ENCODE measurements at places on chromosomes 11 and 22.

DNA sequence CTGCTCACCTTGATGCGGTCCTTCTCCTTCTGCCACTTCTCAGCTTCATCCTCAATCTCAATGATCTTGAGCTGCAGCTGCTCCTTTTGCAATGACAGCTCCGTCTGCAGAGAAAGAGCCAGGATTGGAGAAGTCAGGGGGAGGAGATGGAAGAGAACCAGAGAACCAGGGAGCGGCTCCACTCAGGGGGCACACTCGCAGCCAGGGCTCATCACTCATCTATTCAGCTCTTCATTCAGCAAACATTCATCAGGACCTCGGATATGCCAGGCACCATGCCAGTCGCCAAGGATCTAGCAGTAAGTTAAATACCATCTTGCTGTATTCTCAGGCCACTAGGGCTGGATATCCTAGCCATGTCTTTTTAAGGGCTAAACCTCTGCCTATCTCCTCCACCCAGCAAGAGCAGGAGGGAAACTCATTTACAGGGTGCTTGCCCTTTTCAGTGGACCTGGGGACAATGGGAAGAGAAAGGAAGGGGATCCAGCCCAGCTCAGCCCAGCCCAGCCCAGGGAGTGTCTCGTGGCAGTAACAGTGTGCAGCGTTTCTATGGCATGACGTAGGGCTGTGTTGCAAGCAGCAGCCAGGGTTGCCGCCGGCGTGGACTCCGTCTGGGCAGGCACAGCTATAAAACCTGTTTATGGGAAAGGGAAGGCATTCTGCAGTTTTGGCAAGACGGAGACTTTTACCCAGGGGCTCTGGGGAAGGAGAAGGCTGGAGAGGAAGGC, 9.4 kb downstream of the TRIM29 start:
- DNase-seq, result no peak

GRCh38 chr11:128830290-128831173, 36.6 kb downstream of the KCNJ1 start:
- no peak for DNase-seq

- no peak for DNase-seq
Measured at GRCh38 chr11:36253238-36253637, 36.0 kb downstream of the COMMD9 start.

- no peak for DNase-seq
Measured at GRCh38 chr11:41045266-41045665, 414.2 kb downstream of the LRRC4C start.

DNA sequence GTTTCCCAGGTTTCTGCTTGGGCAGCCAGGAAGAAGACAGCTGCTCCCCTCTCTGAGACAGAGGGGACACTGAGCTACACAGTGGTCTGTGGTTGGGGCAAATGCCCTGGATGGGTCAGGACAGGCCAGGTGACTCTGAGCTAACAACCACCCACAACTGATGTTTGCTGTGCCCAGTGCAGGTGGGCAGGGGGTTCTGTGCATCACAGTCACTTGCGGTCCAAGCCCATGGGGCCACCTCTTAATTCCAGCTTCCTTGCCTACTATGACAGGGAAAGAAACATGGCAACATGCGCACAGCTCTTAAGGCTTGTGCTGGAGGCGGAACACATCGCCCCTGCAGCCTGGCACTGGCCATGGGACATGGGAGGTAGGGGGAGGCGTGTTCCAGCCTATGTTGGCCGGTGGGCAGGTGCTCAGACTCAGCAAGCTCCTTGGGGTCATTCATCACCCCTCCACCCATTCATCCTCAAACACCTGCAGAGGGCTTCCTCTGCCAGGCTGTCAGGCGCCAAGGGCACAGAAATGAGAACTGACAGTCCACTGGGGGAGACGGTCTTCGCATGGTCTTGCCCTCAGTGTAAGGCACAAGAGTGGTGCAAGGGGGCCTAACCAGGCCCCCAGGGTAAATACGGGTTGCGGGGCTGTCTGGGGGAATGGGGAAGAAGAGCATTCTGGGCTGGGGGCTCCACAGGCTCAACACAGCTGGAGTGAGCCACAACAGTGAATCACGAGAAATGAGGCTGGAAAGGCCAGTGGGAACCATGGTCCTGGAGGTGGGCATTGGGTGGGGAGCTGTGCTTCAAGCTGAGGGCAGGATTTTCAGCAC, 55.6 kb downstream of the ARFGAP3 start:
- no peak for DNase-seq

- DNase-seq, result no peak
Measured at GRCh38 chr11:86926975-86927374, 28.2 kb downstream of the FZD4 start.

DNA sequence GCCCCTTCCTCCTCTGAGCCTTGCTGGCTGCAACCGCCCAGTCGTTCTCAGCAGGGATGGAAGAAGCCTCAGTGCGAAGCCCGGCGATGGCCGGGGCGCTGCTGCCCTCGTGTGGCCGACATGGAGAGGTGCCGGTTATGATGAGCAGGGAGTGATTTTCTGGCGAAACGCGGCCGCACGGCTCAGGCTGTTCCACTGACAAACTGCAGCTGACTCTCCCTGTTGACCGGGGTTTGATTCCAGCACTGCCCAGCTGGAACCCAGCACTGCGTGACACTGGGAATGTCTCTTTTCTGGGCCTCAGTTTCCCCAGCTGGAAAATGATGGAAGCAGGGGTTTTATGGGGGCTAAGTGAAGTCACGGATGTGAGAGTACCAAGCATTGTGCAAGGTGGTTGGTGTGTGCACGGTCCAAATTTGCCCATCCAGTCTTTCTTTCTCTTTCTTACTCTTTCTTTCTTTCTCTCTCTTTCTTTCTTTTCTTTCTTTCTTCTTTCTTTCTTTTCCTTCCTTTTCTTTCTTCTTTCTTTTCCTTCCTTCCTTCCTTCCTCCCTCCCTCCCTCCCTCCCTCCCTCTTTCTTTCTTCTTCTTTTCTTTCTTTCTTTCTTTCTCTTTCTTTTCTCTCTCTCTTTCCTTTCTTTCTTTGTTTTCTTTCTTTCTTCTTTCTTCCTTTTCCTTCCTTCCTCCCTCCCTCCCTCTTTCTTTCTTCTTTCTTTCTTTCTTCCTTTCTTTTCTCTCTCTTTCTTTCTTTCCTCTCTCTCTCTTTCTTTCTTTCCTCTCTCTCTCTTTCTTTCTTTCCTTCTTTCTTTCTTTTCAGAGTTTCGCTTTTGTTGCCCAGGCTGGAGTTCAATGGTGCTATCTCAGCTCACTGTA, 25.8 kb upstream of the MPPED1 start:
- no peak for DNase-seq

GRCh38 chr22:45978275-45978713, 1.3 kb upstream of the WNT7B start:
- no peak for DNase-seq
